ENCODE measurements at places on chromosomes 3 and 15.

GRCh38 chr3:28853830-28854229 is 427.0 kb upstream of the RBMS3 start:
- DNase-seq = no peak

GRCh38 chr3:19489936-19490335 is 341.6 kb downstream of the KCNH8 start:
- no peak for DNase-seq

- no peak for DNase-seq
Observed at GRCh38 chr3:97937205-97937604, 35.0 kb downstream of the RIOX2 start.

DNA sequence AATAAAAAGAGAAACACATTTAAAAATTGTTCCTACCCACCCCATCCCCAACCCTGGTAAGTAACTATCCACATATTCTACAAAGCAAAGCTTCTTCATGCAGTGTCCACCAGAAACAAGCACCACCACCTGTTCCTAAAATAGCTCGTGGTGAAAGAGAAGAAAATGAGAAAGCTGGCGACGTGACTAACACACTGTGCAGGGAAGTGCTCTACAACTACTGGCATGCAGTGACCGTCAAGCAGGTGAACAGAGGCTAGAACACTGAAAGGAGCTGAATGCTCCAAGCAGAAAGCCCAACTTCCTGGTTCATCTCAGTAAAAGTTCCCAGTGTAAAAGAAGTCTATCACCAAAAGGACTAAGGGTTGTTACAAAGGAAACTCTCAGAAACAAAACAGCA is 80.7 kb downstream of the NR2E3 start:
- no peak for DNase-seq

DNA sequence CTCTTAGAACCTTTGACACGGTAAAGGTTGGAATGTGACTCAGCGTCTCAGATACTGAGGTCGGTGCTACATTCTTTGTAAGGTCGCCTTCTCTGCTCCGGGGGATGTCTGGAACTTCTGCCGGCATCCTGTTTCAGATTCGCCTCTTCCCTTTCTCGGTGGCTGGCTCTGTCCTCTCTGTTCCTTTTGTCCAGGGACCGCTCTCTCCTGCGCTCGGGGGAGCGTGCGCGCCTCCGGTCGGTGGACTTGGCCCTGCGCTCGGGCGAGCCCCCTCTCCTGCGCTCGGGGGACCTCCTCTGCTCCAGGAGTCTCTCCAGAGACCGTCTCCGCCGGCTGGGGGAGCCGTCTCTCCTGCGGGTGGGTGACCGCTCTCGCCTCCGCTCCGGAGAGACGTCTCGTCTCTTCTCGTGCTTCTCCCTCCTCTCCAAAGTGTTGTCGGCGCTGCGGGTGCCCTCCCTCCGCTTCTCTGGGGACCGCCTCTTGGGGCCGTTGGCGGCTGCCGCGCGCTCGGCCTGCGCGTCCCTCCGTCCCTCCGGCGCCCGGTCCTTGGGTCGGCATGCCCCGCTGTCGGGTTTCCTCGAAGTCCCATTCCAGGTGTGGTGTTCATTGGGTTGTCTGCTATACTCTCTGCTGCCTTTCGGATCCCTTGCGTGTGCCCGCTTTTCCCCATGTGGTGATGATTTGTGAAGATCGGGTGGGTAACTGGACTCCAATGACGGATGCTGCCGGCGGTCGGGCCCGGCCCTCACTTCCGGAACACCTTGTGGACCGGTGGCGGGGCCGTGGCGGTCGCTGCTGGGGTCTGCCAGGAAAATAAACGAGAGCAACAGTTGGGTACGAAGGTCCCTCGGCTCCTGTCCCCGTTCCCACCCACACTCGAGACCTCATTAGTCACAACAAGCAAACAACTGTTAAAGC is 668.8 kb upstream of the ADAMTS9 start:
- DNase-seq = no peak

DNA sequence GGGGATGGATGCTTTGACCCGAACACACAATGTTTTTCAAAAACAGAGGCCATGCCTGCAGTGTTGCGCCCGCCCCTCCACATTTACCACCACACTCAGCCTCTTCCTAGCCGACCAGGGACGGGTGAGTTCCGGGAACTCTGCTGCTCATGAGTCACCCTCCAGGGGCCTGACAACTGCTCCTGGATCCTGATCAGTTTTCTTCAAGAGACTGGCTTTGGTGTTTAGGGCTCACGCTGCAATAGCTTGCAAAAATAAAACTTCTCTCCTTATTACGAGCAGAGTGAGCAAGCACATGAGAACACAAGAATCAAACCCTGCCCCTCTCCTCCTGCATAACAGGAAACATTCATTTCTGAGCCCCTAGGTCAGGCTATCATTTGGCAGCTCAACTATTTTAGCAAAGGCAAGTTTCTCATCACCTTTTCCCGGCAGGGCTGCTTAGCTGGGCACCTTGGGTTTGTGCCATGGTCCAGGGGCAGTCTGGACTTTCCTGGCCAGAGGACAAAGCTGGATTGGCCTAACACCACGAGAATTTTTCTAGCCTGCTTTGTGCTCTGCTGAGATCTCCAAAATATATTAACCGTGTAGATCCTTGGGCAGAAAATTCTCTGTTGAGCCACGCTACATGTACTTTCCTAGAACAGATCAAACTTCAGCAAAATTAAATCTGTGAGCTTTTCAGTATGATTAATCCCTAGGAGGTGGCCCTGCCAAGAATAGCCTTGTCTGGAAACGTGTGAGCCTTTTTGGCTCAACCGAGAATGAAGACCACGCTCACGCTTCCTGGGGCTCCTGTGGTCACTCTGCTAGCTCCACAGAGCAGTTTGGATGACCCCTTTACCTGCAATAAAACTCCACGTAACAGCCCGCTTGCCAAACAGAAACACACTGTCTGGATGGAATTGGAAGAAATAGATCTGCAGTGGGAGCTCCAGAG is 52.7 kb upstream of the SPATA12 start:
- DNase-seq = no peak

DNA sequence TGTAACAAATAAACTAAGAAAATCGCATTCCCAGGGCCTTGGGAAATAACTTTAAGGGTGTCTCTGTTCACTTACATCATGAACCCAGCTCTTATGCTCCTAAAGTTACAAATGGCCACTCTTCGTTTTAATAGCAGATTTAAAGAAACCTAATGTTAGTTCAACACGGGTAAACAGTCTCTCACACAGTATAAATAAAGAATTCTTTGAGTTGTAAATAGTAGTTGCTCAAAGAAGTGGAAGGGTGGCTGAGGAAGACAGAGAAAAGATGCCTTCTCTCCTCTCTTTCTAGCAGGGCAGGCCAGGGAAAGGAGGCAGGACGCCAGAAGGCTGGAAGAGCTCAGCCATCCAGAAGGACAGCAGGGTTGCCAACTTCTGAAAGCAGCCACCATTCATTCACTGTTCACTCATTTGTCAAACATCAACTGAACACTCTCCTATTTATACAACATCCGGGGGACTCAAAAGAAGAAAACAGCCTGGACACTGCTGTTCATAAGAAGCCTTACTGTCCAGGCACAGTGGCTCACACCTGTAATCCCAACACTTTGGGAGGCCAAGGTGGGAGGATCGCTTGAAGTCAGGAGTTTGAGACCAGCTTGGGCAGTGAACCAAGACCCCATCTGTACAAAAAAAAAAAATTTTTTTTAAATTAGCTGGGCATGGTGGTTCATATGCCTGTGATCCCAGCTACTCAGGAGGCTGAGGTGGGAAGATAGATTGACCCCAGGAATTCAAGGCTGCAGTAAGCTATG is 47.3 kb downstream of the WWTR1 start:
- no peak for DNase-seq

GRCh38 chr15:55791551-55792400 is 48.8 kb upstream of the PRTG start:
- DNase-seq = no peak

DNA sequence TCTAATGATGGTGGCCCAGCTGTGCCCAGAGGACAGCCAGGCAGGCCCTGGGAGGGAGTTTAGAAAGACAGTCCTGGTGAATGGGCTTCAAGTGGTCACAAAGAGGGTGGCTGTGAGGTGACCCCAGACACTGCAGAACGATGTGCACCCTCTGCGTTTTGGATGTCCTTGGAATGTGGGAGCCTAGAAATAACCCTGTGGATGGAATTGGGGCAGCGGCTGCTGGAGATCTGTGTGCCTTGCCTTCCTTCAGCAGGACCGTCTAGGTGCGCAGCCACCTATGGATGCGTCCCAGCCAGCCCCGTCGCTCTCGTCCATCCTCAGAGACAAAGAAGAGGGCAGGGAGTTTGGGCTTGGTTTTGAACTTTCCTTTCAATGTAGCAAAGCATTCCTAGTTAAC is 46.5 kb downstream of the KLHL25 start:
- no peak for DNase-seq

GRCh38 chr3:126129398-126129891 is 45.5 kb upstream of the SLC41A3 start:
- DNase-seq = peak; percentile 21

GRCh38 chr3:3227640-3228039 is 48.1 kb upstream of the CRBN start:
- no peak for DNase-seq

GRCh38 chr3:54793171-54793570 is 134.7 kb downstream of the LRTM1 start:
- DNase-seq = no peak

DNA sequence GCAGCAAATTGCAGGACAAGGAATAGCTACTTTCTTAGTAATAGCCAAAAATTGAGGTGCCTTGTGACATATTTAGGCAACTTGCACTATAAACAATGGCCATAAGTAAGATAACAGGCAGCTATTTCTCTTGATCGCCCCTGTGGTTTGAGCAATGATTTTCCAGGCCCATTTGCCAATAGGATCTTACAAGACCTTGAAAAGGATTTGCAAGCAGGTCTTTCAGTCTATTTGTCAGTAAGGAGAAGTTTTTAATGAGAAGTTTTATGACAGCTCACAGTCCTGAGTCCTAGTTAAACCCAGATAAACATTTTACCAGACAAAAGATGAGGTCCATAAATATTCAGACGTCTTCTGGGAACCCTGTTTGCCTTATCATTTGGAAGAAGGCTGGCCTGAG is 645.5 kb downstream of the RBMS3 start:
- DNase-seq = no peak

DNA sequence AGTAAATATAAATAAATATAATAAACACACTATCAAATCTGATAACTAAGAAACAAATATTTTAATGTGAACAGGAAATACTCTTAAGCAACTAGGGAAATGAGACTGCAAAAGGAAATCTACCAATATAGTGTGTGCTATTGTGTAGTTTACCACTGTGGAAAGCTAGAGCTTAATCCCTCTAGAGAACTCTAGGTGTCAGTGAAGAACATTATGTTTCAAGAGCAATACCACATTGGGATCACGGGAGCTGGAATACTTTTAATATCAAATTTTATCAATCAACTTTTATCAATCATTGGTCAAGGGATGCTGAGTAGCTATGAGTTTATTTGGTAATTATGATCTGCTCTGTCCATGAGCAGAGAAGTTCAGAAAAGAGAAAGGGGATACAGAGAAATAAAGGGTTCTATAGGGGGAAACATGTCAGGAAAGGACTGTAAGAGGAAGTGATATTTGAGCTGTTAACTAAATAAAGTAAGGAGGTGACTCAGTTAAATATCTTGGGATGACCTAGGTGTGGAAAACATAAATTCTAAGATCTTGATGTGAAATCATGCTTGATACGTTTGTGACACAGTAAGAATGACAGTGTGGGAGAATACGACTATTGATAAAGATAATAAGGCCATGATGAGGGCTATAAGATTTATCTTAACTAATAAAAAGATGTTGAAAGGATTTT is 762.2 kb upstream of the ALCAM start:
- DNase-seq = no peak

- no peak for DNase-seq
Observed at GRCh38 chr3:5013021-5013906, 34.0 kb downstream of the BHLHE40 start.

GRCh38 chr3:114671741-114672510 is 378.1 kb downstream of the TIGIT start:
- DNase-seq = no peak

DNA sequence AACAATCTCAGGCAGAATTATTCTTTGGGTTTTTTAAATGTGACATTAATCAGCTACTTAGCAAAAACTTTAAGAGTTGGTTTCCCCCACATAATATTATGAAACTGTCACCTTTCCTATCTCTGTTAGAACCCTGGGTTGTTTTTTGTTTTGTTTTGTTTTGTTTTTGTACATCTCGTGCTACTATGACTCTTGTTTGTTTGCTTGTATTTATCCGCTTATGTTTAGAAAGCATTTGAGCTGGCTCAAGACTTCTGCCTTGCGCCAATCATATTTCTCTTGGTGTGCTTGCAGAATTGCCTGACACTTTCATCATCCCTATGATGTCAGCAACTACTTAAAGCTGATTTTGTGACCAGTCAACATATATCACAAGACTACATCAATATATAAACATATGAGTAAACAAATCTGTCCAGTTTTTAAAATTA is 116.9 kb downstream of the DCLK3 start:
- no peak for DNase-seq

DNA sequence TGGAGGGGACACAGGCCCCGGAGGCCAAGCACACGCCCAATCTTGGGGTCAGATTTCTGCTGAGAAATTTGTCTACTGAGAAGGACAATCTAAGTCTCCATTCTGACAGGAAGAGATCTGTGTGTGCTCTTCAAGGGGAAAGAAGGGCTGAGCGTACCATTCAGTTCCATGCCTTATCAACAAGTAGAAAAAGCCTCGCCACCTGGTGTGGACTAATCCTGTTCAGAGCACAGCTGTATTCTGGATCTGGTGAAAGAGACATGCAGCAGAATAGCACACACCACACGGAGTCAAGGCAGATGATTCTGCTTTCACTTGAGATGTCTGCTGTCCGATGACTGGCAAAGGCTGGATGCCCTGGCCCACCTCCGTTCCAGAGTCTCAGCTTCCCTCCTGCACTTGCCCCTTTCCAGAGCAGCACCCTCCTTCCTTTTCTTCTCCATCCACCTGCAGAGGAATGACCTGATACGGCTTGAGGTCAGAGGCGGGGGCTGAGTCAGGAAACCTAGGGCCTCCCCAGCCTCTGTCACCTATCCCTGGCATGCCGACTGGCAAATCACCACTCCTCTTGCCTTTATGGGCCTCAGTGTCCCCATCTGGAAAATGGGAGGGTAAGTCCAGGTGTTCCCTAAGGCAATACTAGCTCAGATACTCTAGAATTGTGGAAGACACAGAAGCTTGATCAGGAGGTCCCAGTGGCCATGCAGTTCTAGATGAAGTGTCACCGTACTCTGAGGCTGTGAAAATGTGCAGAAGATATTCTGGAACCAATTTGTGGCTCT is 36.9 kb upstream of the CTSH start:
- DNase-seq = no peak

- DNase-seq = no peak
Observed at GRCh38 chr3:117736846-117737245, 1027.3 kb downstream of the TUSC7 start.

GRCh38 chr3:81218023-81218422 is 543.4 kb downstream of the GBE1 start:
- no peak for DNase-seq

GRCh38 chr3:15685927-15686326 is 84.4 kb downstream of the BTD start:
- no peak for DNase-seq

DNA sequence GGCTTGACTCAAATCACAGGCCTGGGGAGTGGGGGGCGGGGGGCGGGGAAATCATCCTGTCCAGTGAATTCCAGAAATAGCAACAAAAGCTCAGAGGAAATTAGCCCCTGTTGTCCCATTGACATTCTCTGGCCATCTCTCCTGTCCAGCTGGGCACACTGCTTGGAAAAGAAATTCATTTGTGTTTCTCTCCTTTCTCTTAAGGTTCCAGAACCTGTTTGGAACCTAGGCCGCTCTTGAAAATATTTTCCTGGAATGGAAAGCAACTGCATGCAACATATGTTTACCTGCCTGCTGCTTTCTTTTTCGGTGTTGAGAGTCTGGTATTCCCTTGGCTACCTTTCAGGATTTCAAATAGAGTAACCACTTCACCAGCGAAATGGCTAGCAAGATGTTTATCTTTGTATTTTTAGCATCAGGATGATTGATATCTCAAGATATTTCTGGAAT is 169.0 kb downstream of the GHSR start:
- DNase-seq = no peak
